ENCODE measurements at places on chromosomes 2 and 18.
A peak's percentile ranks its signal among the peaks of the same experiment; 100 is the strongest.

GRCh38 chr18:70671889-70672565 is 383.2 kb downstream of the SOCS6 start:
- no peak for DNase-seq

DNA sequence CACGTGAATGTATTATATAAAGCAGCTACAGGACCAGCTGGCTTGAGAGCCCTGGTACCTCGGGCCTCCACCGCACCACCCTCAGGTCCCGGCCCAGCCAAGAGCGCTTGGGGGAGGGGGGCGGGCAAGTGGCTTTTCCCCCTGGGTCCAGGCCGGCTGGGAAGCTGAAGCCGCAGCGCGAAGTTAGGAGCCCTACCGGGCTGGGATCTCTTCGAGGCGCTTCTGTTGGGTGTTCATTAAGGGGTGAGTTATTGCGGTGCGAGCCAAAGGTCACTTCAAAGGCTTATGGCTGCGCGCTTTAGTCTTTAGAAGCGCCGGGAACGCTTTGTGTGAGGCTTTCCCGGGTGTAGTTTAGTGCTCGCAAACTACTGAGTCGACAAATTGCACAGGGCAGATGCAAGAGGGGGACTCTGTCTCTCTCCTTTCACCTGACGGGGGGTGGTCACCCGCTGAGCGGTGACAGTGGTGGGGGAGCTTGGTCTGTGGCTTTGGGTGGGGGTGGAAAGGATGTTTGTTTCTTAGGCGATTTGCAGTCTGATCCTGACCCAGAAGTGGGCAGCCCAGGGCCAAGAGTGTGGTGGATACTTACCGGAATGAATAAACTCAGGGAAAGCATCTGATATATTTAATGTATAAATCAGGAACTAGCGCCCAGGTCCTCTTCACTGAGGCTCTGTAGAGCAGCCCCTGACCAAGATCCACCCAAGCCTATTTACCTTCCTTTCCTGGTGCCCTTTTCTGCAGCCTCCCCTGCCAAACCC is 6.0 kb downstream of the HOXD3 start:
- no peak for DNase-seq

DNA sequence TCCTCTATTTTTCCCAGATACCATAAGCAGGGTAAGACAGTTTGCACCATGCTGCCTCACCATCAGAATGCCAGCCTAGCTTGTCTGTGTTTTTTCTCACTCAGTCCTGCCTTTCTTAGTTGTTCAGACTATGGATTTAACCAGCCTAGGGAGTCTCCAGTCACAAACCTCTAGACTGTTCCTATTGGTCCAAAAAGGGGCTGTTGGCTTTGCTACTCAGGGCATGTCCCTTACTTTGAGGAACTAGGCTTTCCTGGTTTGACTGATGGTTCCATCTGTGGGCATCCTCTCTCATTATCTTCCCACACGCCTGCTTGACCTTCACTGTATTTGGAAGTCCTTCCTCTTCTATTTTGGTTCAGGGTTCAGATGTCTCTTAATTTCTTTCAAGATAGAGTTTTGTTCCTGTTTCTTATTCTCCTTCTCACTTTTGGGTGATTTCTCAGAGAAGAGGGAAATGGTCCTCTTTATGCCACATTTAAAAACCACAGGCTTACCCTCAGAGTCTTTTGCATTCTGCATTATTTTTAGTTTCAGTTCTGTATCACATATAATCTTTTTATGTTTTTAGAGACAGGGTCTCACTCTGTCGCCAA is 31.3 kb upstream of the TMEM131 start:
- DNase-seq, result no peak

DNA sequence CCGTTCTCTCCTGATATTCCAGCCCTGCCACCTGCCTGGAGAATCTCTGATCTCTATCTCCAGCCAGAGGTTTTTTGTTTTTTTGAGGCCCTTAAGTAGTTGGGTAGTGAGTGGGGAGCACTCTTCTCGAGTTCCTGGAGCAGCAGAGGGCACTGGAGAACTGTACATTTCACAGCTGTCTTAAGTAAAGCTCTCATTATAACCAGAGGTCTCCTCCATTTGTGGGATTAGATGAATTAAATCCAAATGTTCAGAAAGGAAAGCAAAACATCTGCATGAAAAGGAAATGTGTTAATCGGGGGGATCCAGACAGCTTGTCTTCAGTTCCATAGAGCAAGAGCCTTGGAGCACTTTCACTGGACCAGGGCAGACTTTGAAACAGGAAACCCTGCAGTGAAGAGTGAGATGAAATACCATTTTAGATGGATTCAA is 32.8 kb downstream of the AOX1 start:
- no peak for DNase-seq

- peak; percentile 39 for DNase-seq
Observed at GRCh38 chr2:210224941-210225672, at the start of gene ACADL. Gene ACADL, minus strand, starts transcription at chr2:210225447. Its CDS starts 184 bp downstream, at chr2:210225263.

- DNase-seq, result no peak
Observed at GRCh38 chr2:172484253-172484652, 56.9 kb downstream of the ITGA6 start.

GRCh38 chr2:225400060-225400511 is 576 bp downstream of the NYAP2 start:
- DNase-seq, result peak; percentile 32

DNA sequence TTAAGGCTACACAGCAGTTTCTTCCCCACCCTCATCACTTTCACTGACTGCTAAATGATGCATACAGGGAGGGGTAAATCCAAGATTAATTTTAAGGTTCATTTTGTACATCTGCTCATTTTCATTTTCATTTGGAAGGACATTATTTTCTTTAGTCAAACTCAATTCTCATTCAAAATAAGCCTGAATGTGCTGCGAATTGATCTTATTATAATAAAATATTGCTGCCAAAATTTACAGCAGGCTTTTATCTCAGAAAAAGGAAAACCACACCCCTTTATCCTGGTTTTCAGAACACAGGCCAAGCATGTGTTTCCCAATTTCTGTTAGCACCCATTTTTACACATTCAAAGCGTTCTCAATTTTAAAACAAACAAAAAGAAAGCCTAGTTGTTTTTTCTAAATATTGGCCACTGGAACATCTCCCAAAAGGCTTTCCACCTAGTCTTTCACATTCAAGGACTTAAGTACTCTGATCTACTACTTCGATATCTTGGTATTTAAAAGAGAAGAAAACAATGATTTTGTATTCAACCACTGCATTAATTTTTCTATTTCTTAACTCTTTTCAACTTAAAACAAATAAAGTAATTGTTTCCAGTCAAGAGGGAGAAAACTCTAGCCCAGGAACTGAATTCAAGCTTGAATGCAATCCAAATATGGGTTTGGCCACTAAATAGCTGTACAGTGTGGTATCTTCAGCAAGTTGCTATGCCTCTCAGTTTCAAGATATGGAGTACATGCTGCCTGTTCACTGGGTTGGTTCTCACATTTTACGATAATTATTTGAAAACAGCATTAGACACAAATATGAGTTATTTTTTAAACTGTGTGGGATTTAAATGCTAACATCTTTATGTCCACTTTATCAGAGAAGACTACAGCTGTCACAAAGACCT is 52.5 kb downstream of the CDH2 start:
- DNase-seq, result no peak

DNA sequence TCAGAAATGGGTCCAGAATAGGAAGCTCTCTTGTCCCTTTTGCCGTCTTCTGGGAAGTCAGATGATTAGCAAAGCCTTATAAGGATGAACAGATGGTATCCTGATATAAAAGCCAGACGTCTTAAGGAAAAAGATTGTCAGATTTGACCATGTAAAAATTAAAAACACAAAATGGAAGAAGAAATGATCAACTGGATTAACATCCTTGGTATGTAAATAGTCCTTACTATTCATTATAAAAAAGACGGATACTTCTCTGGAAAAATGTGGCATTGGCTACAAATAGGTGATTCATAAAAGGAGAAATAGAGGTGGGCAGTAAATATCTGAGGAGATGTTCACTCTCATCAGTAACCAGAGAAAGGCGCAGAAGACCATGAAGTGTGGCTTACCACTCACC is 33.7 kb upstream of the SCLY start:
- no peak for DNase-seq

DNA sequence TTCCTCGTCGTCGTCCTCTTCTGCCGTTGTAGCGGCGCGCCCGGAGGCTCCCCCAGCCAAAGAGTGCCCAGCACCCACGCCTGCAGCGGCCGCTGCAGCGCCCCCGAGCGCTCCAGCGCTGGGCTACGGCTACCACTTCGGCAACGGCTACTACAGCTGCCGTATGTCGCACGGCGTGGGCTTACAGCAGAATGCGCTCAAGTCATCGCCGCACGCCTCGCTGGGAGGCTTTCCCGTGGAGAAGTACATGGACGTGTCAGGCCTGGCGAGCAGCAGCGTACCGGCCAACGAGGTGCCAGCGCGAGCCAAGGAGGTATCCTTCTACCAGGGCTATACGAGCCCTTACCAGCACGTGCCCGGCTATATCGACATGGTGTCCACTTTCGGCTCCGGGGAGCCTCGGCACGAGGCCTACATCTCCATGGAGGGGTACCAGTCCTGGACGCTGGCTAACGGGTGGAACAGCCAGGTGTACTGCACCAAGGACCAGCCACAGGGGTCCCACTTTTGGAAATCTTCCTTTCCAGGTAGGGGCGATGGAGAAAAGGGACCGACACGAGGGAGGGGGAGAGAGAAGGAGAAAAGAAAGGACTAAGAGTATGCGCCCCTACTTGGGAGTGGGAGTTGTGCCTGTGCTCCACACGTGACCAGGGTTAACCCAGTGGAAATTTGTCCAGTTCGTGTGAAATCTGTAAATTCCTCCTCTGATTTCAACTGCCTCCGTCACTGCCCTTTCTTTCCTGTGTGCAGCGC is 800 bp downstream of the HOXD13 start:
- no peak for DNase-seq

DNA sequence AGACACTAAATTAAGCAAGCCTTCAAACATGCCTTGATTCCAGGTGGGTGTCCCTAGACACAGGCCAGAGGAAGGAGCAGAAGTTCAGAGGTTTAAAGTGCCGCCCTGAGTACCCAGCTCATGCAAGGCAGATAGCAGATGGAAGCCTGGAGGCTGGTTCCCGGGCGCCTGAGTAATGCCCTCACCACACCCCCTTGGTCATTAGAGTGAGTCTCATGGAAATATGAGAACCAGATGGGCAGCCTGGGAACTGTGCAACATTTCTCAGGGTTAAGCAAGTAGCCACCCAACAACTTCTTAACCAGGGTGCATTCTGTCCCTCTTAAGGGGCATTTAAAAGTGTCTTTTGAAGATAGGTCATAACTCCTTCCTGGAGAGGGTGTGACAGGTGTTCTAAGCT is 44.1 kb downstream of the TGFA start:
- DNase-seq, result no peak

- DNase-seq, result no peak
Observed at GRCh38 chr18:74901362-74902146, 303.9 kb downstream of the ZNF407 start.

DNA sequence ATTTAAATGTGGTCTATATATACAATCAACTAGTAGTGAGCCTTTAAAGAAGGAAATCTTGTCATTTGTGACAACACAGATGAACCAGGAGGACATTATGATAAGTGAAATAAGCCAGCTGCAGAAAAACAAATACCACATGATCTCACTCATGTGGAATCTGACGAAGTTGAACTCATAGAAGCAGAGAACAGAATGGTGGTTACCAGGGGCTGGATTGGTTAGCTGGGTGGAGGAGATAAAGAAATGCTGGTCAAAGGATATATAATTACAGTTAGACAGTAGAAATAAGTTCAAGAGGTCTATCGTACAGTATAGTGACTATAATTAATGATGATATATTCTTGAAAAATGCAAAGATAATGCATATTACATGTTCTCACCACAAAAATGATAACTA is 267.9 kb downstream of the FBXO15 start:
- no peak for DNase-seq
